ENCODE measurements at places on chromosomes 5 and 9.

GRCh38 chr9:82539146-82539545 is 523.8 kb downstream of the RASEF start:
- DNase-seq, result no peak

GRCh38 chr5:129593525-129593924 is 133.4 kb downstream of the ADAMTS19 start:
- DNase-seq, result no peak

DNA sequence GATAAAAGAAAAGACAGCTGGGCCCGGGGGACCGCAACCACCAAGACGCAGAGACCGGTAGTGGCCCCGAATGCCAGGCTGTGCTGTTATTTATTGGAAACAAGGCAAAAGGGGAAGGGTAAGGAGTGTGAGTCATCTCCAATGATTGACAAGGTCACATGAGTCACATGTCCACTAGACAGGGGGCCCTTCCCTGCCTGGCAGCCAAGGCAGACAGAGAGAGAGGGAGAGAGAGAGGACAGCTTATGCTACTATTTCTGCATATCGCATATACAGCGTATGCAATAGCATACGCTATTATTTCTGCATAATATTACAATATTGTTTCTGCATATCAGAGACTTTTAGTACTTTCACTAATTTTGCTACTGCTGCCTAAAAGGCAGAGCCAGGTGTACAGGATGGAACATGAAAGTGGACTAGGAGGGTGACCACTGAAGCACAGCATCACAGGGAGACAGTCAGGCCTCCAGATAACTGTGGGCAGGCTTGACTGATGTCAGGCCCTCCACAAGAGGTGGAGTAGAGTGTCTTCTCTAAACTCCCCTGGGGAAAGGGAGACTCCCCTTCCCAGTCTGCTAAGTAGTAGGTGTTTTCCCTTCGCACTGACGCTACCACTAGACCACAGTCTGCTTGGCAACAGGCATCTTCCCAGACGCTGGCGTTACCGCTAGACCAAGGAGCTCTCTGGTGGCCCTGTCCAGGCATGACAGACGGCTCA is 50.3 kb downstream of the RFX3 start:
- DNase-seq, result no peak

DNA sequence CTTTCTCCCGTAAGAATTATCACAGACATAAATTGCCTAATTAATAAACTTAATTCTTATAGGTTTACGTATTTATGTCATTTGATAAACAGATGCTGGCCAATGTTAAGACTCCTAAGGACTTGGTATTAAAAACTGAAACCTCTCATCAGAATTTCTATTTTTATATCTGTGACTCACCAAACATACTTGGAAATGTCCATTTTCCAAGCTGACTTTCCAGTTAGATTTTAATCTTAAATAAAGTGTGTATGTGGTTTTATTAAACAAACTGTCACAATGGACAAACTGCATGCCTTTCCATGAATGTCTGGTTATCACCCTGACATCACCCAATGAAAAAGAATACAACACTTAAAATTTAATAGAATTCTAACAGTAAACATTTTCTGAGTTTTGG is 12.6 kb upstream of the COL23A1 start:
- DNase-seq, result no peak

DNA sequence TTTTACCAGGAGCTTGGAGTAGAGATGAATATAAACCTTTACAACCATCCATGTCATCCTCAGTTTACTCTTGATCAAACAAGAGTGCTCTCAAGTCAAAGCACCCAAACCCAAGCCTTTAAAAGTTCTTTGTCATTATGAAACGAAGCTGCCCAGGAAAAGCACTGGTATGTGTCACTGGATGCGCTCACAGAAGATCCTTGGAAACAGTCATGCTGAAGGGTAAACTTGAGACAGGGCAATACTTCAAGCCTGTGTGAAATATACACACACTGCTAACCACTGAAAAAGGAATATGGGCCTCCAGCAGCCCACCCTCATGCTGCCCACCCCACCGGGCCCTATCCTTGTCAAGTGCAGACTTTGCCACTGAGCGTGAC is 84.5 kb downstream of the PRRT1B start:
- DNase-seq, result no peak

GRCh38 chr9:68896486-68896885 is 117.4 kb downstream of the PRKACG start:
- DNase-seq, result no peak

DNA sequence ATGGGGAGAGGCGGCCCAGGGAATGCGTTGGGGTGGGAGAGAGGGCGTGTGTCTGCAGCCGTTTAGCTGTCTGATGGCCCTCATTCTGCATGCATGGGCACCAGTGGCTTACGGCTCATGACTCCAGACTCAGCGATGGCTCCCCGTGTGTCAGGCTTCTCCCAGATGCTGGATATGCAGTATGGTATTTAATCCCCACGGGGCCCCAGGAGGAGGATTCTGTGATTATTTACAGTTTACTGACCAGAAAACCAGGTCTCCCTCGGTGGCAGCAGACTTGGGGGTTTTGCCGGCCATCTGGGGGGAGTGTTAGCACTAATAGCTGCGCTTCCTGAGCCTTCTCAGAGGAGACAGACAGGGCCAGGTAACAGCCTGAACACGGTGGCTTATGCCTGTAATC is 4.3 kb downstream of the PRDM12 start:
- DNase-seq, result no peak

GRCh38 chr9:91714020-91714806 is 235.8 kb downstream of the ROR2 start:
- no peak for DNase-seq

DNA sequence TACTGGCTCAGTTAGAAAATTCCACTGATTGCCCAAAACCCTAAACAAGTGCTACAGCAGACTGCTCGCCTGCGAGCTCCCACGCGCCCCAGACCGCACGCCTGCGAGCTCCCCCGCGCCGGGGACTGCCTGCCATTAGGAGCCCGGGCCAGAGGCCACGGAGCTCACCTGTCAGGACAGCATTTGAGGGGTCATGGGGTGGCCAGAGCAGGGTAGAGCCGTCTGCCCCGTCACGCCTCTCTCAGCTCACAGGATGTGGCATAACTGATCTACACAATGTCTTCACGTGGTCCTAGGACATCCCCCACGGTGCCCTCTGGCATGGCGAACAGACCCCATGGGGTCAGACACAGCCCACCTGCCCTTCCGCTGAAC is 29.1 kb upstream of the LRRC14B start:
- no peak for DNase-seq

- DNase-seq, result no peak
These were observed 107.4 kb upstream of the IFNE start for GRCh38 chr9:21589344-21590056.

GRCh38 chr9:9718691-9719090 is 894.1 kb downstream of the PTPRD start:
- DNase-seq, result no peak

- DNase-seq, result no peak
These were observed 150.4 kb downstream of the FSTL4 start for GRCh38 chr5:133461796-133462516.

GRCh38 chr9:124758061-124758460 is 13.1 kb downstream of the NR6A1 start:
- DNase-seq, result no peak

- no peak for DNase-seq
These were observed 51.5 kb upstream of the IQGAP2 start for GRCh38 chr5:76351577-76351976.

DNA sequence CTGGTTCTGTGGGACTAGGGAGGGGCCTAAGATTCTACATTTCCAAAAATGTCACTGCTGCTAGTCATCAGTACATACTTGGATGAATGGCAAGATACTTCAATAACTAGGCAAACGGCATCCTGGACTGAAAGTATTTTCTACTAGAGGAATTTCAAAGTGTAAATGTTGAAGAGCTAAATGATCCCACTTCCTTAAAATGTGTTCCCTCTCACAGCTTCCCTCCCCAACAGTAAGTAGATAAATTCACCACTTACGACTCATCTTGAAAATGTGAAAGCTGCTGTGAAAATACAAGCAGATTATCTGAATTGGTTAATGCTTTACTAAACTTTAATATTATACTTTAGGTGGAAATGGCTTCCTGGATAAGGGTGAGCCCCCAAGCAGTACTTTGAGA is 1571.5 kb upstream of the WWC1 start:
- no peak for DNase-seq

DNA sequence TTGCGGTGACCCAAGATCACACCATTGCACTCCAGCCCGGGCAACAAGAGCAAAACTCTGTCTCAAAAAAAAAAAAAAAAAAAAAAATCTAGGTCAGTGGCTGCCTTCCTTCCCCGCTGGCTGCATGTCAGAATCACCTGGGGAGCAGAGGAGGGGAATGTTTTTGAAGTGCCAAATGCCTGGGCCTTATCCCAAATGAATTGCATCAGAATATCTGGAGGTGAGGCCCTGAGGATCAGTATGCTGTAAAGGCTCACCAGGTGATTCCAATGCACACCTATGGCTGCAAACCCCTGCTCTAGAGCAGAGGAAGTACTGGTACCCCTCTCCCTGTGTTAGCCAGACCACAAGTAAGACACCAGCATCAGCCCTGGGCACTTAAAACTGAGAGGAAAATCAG is 44.7 kb upstream of the GABRP start:
- no peak for DNase-seq

GRCh38 chr5:855771-856530 is 5.2 kb upstream of the ZDHHC11 start:
- no peak for DNase-seq

GRCh38 chr5:142871363-142872193 is 101.4 kb downstream of the ARHGAP26 start:
- DNase-seq, result no peak

GRCh38 chr5:129367883-129368282 is 92.2 kb upstream of the ADAMTS19 start:
- no peak for DNase-seq

GRCh38 chr9:91486699-91487497 is 63.3 kb upstream of the NFIL3 start:
- DNase-seq, result no peak

DNA sequence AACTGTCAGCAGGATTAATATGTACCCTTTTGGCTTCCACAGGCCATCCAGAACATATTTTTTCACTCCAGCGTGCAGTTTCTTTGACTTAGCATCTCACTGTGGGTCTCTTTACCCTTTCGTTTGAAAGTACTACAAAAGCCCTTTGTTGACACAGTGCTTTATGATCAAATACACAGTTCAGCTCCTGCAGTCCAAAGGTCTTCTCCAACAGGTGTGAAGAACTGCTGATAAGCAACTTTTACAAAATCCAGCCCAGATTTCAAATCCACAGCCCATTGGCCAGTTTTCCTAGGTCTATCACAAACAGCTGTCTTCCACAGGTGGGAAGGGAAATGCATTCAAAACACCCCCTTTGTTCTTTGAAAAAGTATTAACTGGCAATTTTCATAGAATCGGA is 54.8 kb downstream of the MYO10 start:
- no peak for DNase-seq

DNA sequence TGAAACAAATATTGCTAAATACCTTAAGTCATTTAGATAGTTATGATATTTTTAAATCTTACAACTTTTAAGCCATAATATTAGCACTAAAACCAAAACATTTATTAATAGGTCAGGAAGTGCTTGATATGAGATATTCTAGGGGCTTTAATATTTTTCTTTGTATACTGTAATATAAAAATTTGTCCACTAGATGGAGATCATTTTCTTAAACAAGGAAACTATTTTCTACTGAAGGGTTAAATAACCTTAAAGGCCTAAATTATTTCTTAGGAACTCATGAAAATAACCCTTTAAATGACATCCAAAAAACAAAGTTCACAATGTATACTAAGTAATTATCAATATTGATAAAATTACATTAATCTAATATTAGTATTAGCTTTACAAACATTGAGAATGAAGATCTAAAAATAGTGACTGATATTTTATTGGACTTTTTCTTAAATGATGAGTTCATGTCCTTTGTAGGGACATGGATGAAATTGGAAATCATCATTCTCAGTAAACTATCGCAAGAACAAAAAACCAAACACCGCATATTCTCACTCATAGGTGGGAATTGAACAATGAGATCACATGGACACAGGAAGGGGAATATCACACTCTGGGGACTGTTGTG is 635.7 kb downstream of the RAB3C start:
- DNase-seq, result no peak

DNA sequence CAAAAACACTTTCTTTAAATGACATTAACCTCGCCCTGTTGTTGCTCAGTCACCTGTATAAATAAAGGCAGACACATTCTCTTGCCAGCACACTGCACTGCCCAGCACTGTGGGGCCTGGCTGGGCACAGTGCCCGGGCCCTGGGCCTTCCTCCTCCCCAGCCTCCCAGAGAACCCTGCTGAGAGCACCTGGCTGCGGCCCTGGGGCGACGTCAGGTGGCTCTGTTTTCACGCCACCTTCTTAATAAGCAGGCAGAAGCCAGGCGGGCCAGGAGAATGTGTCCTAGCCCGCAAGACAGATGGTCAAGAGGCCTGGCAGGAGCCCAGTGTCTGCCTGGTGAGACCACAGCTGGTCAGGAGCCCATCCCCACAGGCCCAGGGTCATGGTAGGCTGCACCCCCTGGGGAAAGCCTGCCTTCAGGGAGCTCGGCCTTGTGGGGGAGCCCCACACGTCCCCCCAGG is 8.2 kb upstream of the AGPAT2 start:
- no peak for DNase-seq

DNA sequence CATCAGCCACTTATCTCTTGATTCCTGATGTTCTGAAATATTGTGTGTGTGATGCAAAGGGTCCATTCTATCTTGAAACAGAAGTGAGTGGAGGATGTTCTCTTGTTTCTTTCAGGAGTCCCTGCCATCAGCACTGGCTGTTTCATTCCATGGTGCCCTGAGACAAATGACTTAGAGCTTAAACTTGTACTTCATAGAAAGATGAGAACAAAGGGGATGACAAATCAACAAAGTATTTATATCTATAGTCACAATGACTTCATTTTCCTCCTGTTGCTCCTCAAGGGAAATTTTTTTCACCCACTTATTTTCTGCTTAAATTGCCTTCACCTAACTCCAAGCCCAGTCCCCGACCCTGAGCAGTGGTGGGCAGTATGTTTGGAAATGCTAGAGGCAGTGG is 171.6 kb downstream of the TARS1 start:
- DNase-seq, result no peak

DNA sequence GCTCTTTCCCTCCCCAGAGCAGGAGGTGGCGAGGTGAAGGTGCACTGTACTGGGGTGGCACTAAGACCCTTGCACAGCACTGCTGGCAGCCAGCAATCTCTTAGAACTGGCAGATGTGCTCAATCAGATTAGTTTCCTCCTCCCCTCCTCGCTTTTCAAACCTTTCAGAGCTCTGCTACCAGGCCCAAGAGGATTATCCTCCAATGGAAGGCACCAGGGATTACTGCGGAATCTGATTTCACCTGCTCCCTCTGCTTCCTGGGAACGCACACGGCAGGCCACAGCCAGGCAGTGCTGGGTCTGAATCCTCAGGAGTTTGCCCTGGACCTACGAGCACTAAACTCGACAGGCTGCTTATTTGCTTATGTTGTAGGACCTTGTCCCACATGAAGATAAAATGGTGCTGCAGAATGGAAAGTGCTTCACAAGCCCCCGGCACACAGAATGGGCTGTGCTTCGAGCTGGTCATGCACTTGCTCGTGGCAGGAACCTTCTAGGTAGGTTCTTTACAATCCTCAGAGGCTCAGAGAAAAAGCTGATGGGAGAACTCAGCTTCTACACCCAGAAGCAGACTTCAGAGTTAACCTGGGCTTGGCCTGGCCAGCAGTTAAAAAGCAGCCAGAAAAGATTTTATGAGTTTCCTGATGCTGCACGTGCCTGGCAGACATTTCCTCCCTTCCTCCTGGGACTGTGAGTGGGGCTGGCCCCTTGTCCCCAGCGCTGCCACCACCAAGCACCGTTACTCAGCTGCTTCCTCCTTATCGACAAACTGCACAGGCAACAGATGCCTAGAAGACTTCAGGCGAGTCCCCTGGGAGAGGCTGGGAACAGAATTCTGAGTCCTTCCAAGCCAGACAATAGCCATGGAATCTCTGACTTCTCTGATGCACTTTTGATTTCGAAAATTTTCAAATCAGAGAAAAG is 33.1 kb downstream of the FABP6 start:
- no peak for DNase-seq

All from stimulated activated CD8-positive, alpha-beta memory T cell treated with anti-CD3 and anti-CD28 coated beads, Interleukin-2, amount 100 ng/mL, for 48 hours (primary cell).